Stimulated activated CD8-positive, alpha-beta memory T cell treated with anti-CD3 and anti-CD28 coated beads, Interleukin-2, amount 100 ng/mL, for 1 hour (primary cell): ENCODE measurements at places on chromosomes 7 and 10.
A peak's percentile ranks its signal among the peaks of the same experiment; 100 is the strongest.

- no peak for DNase-seq
Measured at GRCh38 chr7:155840909-155841308, 28.6 kb upstream of the SHH start.

- no peak for DNase-seq
Measured at GRCh38 chr10:43055991-43056567, 20.8 kb upstream of the RET start.

DNA sequence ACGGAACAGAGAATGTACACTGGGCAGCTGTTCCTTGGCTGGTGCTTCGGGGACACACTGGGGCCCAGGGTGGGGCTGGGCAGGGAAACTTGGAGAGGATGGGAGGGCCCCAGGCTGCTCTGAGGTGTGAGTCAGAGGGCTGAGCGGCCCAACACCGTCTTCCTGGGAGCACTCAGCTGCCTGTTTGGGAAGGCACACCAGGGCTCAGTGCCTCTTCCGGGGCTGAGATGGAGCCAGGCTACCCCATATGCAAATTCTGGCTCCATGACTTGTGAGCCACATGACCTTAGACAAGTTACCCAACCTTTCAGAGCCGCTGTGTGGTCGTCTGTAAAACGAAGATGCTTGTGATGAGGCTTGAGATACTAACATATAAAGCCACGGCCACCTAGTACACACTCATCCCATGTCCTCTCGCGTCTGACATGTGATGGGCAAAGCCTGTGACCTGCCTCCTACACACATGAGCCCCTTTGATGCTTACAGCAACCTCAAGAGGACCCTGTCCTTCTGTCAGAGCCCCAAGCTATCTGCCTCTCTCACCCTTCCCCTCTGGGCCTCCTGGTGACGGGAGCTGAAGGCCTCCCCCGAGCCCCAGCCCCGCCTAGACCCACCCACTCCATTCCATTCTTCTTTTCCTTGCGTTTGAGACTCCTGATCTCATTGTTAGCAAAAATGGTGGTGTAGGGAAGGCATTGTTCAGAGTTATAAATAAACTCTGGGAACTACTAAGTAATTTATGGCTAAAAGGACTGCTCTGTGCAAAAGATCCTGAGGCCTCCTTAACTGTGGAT lies 26.1 kb downstream of the KLRG2 start:
- DNase-seq, result no peak

- DNase-seq, result no peak
Measured at GRCh38 chr7:2546776-2547586, 8.3 kb downstream of the BRAT1 start.

DNA sequence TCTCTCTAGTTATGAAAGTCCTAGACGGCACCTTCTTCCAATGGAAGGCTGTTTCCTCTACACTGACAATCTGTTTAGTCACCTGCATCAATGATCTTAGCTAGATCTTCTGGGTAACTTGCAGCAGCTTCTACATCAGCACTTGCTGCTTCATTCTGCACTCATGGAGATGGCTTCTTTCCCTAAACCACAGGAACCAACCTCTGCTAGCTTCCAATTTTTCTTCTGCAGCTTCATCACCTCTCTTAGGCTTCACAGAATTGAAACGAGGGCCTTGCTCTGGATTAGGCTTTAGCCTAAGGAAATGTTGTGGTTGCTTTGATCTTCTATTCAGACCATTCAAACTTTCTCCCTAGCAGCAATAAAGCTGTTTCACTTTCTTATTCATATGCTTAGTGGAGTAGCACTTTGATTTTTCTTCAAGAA lies 24.6 kb downstream of the NAMPT start:
- no peak for DNase-seq

GRCh38 chr10:77513781-77514331 lies 123.8 kb downstream of the KCNMA1 start:
- no peak for DNase-seq

GRCh38 chr10:24414597-24414996 lies 205.7 kb downstream of the KIAA1217 start:
- no peak for DNase-seq

GRCh38 chr7:72577107-72577506 lies 165.0 kb upstream of the CALN1 start:
- no peak for DNase-seq

- DNase-seq, result no peak
Measured at GRCh38 chr7:91034459-91035368, 229.5 kb upstream of the FZD1 start.

DNA sequence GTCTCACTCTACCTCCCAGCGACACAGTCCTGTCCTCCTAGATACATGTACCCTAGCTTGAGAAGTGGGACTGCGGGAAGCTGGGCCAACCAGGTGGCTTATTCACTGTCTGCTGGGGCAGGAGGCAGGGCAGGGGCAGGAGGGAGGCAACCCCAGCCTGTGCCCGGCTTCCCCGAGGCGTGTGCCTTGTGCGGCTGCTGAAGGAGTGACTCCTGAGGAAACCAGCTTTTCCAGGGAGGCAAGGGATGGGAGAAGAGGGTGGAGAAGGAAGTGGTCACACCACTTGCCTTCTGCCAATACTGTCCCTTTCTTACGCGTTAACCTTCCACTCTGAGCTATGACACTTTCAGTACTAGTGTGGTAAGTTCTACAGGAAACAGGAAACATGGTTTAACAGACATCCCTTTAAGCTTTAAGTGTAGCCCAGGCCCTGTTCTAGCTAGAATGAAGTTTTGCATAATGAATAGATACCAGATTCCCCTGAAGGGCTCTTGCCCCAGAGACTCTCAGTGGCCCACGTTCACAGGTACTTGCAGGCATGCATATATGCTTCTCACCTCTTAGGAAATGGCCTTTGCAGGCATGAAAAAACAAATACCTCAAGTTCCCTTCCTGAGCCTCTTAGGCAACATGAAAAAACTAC lies 40.6 kb downstream of the SYPL1 start:
- DNase-seq, result no peak

- no peak for DNase-seq
Measured at GRCh38 chr7:45456105-45456504, 118.1 kb upstream of the ADCY1 start.

GRCh38 chr10:47419421-47419820 lies 35.3 kb upstream of the ZNF488 start:
- DNase-seq, result no peak

GRCh38 chr7:91358303-91358702 lies 94.1 kb downstream of the FZD1 start:
- DNase-seq, result no peak

- DNase-seq, result no peak
Measured at GRCh38 chr10:77633376-77633775, 4.2 kb downstream of the KCNMA1 start.

DNA sequence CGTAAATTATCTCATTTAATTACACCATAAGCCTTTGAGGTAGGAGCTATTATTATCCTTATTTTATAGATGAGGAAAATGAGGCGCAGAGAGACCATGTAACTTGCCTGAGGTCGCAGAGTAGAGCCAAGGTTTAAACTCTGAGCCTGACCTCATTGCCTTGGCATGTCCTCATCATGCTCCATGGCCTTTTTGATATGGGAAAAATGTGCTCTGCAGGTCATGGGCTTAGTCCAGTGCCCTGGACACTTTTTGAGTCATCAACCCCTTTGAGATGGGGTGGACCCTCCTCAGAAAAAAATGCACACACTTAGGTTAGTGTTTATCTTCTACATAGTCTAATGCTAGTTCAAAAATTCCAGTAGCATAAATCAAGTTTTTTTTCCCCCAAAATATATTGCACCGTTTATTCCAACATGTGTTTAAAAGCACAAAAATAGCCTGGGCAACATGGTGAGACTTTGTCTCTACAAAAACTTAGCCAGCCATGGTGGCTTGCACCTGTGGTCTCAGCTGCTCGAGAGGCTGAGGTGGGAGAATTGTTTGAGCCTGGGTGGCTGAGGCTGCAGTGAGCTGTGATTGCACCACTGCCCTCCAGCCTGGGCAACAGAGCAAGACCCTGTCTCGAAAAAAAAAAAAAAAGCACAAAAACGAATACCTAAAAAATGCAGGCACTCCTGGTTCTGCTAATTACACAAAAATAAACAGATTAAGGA lies 28.6 kb upstream of the TMEM178B start:
- no peak for DNase-seq

GRCh38 chr7:107995184-107996071 lies 7.5 kb downstream of the LAMB1 start:
- DNase-seq, result no peak

DNA sequence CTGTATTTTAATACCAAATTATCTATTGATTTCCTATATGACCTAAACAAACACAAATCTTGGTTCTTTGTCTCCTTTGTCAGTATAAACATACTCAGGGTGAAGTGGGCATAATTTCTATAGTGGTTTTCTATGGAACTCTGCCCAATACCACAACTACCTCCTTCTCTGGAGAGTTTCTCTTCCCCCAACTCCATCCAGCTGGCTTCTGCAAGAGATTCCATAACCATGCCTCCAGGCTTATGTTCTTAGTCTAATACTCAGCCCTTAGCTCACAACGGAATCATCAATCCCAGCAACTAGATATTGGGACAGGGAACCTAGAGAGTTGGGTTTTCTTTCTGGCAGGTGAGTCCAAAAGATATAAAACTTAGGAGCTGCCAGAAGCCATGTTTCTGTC lies 127.3 kb downstream of the TRIL start:
- no peak for DNase-seq

- no peak for DNase-seq
Measured at GRCh38 chr7:24496036-24496435, 77.2 kb upstream of the PALS2 start.

- no peak for DNase-seq
Measured at GRCh38 chr7:157940497-157940896, 603.7 kb downstream of the DNAJB6 start.

DNA sequence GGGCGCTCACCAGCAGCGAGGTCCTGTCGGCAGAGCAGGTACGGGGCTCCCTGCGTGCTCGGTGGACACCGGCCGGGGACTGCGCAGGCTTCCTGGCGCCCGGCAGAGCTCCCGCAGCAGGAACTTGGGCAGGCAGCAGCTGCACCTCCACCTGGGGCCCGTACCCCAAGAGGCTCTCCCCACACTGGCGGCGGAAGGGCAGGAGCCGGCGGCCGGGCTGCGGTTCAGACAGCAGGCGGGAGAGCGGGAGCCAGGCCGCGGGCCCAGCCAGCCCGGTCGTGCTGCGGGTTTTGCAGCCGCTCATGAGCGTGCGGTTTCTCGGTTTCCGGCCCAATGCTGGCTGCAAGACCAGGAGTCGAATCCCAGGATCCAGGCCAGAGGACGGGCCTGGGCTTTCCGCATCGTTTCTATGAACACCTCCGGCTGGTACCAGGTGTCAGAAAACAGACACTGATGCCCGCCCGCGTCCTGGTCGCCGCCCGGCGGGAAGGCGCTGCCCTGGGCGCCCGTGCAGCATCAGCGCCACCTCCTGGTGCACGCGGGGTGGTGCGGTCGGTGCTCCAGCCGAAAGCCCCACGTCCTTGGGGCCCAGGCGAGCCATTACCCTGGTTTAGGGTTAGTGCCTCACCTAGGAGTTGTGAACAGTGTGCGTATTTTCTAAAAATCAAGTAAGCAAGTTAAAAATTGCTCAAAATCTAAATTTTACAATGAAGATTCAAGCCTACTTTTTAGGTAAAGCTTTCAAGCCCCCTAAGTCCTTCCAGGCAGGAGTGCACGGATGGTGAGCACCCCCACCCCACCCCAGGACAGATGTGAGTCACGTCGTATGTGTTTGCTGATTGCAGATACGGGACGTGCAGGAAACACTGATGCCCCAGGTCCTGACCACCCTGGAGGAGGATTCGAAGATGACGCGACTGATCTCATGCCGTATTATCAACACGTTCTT lies 47.4 kb upstream of the PRKAR1B start:
- DNase-seq, result peak; percentile 34

- DNase-seq, result no peak
Measured at GRCh38 chr7:34083440-34083839, 178.1 kb downstream of the BMPER start.

- no peak for DNase-seq
Measured at GRCh38 chr7:110841840-110842545, 248.9 kb upstream of the LRRN3 start.

GRCh38 chr10:23917251-23917840 lies 291.6 kb upstream of the KIAA1217 start:
- no peak for DNase-seq

GRCh38 chr7:115226410-115226809 lies 304.5 kb downstream of the MDFIC start:
- DNase-seq, result no peak

GRCh38 chr10:102665904-102666509 lies 21.7 kb downstream of the TRIM8 start:
- DNase-seq, result no peak

DNA sequence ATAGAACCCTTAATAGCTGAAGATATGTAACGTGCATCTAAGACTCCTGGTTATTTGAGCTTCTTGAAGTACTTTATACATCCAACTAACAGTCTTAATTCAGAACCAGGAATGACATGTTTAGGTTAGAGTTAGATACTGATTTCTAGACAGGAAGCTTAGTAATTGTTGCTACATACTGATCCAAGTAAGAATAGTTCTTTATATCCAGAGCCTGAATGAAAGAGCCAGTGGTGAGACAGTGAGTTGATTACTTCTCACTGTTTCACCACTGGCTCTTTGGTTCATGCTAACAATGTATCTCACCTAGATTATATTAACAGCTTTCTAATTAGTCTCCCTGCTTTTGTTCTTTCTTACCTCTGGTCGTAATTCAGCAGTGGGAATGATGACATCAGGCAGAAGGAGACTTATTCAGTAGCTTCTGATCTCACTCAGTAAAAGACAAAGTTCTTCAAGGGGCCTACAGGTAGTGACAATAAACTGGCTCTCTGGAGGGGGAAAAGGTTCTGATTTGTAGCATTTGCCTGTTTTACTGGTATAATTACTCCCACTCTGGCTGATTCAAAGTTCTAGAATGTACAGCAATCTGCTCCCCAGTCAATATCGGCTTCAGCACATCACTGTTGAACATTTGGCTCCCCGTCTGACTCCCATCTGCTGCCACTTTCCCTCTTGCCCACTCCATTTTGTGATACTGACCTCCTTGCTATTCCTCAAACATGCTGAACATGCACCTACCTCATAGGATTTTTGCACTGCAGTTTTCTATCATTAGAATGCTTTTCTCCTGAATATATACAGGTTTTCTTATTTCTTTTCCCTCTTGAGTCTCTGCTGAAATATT lies 29.1 kb downstream of the MCU start:
- no peak for DNase-seq

- DNase-seq, result no peak
Measured at GRCh38 chr10:126690534-126690933, 20.0 kb upstream of the C10orf90 start.

- DNase-seq, result no peak
Measured at GRCh38 chr7:130274296-130274695, 7.6 kb downstream of the CPA2 start.

DNA sequence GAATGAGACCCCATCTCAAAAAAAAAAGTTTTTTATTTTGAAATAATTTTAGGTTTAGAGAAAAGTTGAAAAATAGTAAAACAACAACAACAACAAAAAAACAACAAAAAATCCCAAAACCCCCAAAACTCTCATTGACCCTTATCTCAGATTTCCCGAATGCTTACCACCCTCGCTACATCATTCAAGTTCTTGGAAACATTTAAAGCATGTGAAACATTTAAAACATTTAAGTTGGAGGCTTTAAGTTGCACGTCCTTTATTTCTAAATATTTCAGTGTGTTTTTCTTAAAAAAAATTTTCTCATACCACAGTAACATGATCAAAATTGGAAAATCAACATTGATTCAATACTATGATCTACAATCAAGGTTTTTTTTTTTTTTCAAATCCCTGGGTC lies 382 bp upstream of the ARMS2 start:
- DNase-seq, result no peak
